ENCODE measurements at places on chromosomes 5 and 9. TPM values are rescaled to one million over a fixed set of nuclear protein-coding genes. Genes with fewer than 3 reads are reported as not detected.
A peak's percentile ranks its signal among the peaks of the same experiment; 100 is the strongest.

The SCAI gene
- 13.0 TPM for total RNA-seq

The FBXL7 gene
- 5.7 TPM for total RNA-seq

The KDM4C gene
- total RNA-seq, result 93.2 TPM

The GLDC gene
- not detected for total RNA-seq

The SCGB3A2 gene
- total RNA-seq, result not detected

The LCN15 gene
- total RNA-seq, result 11.9 TPM

The TMEM174 gene
- not detected for total RNA-seq

The TENT4A gene
- 29.7 TPM for total RNA-seq

The SH2D3C gene
- total RNA-seq, result 2.6 TPM

The PCDHA10 gene
- not detected for total RNA-seq

The EXD3 gene
- total RNA-seq, result 97.7 TPM

GRCh38 chr9:136087741-136088480 lies 7.2 kb downstream of the NACC2 start:
- no peaks in the 10 kb centered on the region for H3K27me3 ChIP-seq
- peak overlapping the region; percentile 93 for H3K27ac ChIP-seq
- H3K4me3 ChIP-seq, result no peak overlapping the region
- no peak for DNase-seq
- peaks cover 18% of the 10 kb centered on the region for H3K4me1 ChIP-seq
- no peaks in the 10 kb centered on the region for H3K36me3 ChIP-seq

DNA sequence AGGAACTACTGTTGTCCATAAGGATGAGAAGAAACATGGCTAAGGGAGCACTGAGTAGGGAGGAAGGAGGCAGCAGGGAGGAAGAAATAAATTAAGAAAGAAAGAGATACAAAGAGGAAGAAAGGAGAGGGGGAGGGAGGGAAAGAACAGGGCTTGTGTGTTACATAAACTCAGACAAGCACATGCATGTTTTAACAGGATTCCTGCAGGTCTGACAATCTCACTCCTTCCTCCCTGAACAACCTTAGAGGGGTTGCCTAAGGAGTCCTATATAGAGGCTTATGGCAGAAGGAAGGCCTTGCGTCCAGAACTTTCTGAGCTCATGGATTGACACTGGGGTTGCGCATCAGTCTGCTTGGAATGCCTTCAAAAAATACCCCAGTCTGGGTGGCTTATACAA lies 4.2 kb upstream of the KCNIP1 start:
- no peak overlapping the region for H3K27ac ChIP-seq
- no peaks in the 10 kb centered on the region for H3K36me3 ChIP-seq

- no peaks in the 10 kb centered on the region for H3K36me3 ChIP-seq
- no peak for DNase-seq
- no peaks in the 10 kb centered on the region for H3K27me3 ChIP-seq
- H3K4me3 ChIP-seq, result no peak overlapping the region
Observed at GRCh38 chr9:84504360-84504759, 163.8 kb upstream of the SLC28A3 start.

GRCh38 chr9:135701067-135701958 lies 672 bp upstream of the KCNT1 start:
- peaks cover 10% of the 10 kb centered on the region for H3K4me1 ChIP-seq
- DNase-seq, result no peak
- no peak overlapping the region for H3K4me3 ChIP-seq
- no peak overlapping the region for H3K27ac ChIP-seq

DNA sequence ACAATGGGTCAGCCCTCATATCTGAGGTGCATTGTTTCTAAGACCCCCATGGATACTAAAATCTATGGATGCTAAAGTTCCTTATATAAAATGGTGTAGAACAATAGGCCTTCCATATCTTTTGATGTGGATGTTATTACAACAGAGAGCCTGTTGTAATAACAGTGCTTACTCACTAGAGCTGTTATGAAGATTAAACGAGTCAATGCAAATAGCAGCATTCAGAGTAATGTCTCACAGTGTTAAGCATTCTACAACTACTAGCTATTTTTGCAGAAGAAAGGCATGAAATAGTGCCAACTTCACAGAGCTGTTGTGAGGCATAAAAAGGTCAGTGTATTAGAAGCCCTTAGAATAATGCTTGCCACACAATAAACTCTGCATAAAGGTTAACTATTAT lies 13.0 kb downstream of the CHSY3 start:
- no peak overlapping the region for H3K4me3 ChIP-seq
- H3K27me3 ChIP-seq, result no peaks in the 10 kb centered on the region
- H3K27ac ChIP-seq, result no peak overlapping the region
- H3K4me1 ChIP-seq, result no peaks in the 10 kb centered on the region

- H3K27ac ChIP-seq, result no peak overlapping the region
- DNase-seq, result no peak
- H3K27me3 ChIP-seq, result no peaks in the 10 kb centered on the region
- peaks cover 2% of the 10 kb centered on the region for H3K4me1 ChIP-seq
Observed at GRCh38 chr5:164352695-164353094, 847.3 kb downstream of the MAT2B start.

DNA sequence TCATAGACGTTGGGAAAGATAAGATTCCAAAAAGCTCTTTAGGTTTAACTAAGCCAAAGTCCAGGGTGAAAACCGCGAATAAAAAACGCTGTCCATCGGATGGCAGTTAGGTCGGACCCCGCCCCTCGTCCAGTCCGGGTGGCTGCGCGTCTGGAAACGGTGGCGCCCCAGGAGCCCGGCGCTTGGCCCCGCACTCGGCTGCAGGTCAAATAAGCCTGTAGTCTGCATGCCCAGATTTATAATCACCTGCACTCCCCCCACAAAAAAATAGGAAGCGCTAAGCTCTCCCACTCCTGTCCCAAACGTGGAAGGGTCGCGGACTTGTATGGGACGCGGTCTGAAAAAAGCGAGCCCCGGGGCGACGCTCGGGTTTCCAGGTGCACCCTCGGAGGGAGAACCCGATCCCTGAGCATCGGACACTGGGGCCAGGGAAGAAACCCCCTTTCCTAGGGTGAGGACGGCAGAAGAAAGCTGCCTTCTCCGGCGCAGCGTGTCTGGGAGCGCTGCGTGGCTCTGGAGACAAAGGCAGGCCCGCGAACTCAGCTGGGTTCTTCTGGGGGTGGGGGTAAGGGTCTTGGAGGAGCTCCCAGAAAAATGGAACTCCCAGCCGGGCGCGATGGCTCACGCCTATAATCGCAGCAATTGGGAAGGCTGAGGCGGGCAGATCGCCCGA lies 923 bp upstream of the ZBTB5 start:
- no peaks in the 10 kb centered on the region for H3K36me3 ChIP-seq
- H3K27me3 ChIP-seq, result no peaks in the 10 kb centered on the region
- H3K4me1 ChIP-seq, result peaks cover 29% of the 10 kb centered on the region
- peak; percentile 82 for DNase-seq
- peak overlapping the region; percentile 95 for H3K4me3 ChIP-seq

GRCh38 chr9:96448546-96449170 lies 1.3 kb upstream of the HABP4 start:
- no peak overlapping the region for H3K27ac ChIP-seq
- DNase-seq, result no peak
- H3K4me1 ChIP-seq, result peaks cover 11% of the 10 kb centered on the region
- no peak overlapping the region for H3K4me3 ChIP-seq
- H3K36me3 ChIP-seq, result no peaks in the 10 kb centered on the region

GRCh38 chr5:81782811-81783210 lies 31.9 kb upstream of the SSBP2 start:
- no peak for DNase-seq
- no peaks in the 10 kb centered on the region for H3K36me3 ChIP-seq
- no peak overlapping the region for H3K27ac ChIP-seq

GRCh38 chr9:37381094-37381741 lies 41.3 kb upstream of the GRHPR start:
- DNase-seq, result no peak
- no peaks in the 10 kb centered on the region for H3K36me3 ChIP-seq
- no peaks in the 10 kb centered on the region for H3K4me1 ChIP-seq
- no peaks in the 10 kb centered on the region for H3K27me3 ChIP-seq

GRCh38 chr9:2230362-2230761 lies 215.2 kb downstream of the SMARCA2 start:
- no peak overlapping the region for H3K27ac ChIP-seq
- DNase-seq, result no peak
- no peaks in the 10 kb centered on the region for H3K4me1 ChIP-seq
- no peaks in the 10 kb centered on the region for H3K36me3 ChIP-seq

- H3K36me3 ChIP-seq, result no peaks in the 10 kb centered on the region
- DNase-seq, result no peak
- H3K27ac ChIP-seq, result no peak overlapping the region
- no peaks in the 10 kb centered on the region for H3K27me3 ChIP-seq
Observed at GRCh38 chr5:178250263-178250662, 17.7 kb upstream of the PHYKPL start.

DNA sequence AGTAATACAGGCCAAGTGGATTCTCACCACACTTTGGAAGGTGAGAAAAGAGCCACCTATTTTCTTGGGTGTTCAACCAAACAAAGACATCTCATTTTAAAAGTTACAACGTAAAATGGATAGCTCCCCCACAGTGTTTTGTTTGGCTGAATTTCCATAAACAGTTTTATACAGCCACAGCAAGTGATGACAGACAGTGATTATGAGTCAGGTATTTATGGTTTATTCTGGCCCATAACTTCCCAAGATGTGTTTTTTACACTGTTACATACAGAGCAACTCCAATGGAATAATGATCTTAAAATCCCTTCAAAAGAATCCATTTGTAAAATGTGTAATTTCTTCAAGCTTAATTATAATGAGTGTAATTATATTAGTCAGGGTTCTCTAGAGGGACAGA lies 421.3 kb downstream of the TLE1 start:
- DNase-seq, result no peak
- no peaks in the 10 kb centered on the region for H3K4me1 ChIP-seq
- H3K4me3 ChIP-seq, result no peak overlapping the region
- H3K36me3 ChIP-seq, result no peaks in the 10 kb centered on the region

- DNase-seq, result no peak
- no peak overlapping the region for H3K4me3 ChIP-seq
- no peaks in the 10 kb centered on the region for H3K27me3 ChIP-seq
- H3K36me3 ChIP-seq, result no peaks in the 10 kb centered on the region
- no peak overlapping the region for H3K27ac ChIP-seq
Observed at GRCh38 chr5:158593925-158594324, 505.8 kb downstream of the EBF1 start.

DNA sequence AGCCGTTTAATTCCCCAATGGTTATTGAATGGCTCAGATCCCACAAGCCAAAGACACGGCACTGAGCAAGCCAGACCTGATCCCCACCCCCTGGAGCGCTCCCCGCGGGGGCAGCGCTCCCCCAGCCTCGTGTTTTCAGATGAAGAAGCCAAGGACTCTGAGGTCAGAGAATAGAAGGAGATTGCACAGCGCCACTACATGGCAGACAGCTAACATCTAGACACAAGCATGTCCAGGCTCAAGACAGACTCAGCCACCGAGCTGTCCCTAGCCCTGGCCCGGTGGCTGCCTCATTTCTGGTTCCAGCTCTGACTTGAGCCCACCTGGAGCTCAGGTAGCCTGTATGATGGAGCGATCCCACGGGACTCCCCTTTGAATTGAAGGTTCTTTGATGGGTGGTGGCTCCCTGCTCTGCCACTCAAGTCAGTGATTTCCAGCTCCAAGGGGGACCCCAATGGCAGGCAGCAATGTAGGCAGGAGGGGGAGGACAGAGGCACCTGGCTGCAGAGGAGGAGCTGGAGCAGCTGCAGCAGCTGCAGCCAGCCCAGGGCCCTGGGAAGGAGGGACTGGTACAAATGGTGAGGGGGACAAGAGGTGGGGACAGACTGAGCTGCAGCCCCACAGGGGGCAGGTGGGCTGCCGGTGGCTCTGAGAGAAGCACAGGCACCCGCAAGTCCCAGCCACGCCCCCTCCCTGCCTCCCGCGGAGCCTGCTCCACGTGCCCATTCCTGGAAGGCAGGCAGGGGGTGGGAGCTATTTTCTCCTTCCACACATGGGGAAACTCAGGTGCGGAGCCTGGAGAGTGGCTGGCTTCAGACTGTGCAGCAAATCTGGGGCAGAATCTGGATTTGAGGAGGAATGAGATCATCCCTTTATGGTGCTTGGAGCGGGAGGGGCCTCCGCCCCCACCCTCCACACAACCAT lies 40.2 kb downstream of the NTNG2 start:
- DNase-seq, result no peak
- H3K27me3 ChIP-seq, result peaks cover 36% of the 10 kb centered on the region
- no peaks in the 10 kb centered on the region for H3K36me3 ChIP-seq

DNA sequence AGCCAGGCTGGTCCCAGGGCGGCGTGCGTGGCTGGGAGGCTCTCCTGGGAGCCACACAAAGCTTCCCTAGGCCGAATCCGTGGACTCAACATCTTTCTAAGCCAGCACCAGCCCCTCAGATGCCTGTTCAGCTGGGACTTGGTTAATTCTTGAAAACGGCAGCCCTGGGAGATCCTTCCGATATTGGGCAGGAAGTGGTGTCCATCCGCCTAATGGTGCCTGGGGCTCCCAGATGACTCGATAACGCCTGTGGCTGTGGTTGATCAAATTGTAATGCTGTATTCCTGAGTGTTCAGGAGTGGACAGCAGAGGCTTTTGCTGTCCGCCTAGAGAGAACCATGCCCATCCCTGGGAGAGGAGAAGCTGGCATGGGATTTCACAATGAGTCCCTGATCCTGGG lies 14.1 kb downstream of the KCNT1 start:
- DNase-seq, result no peak
- no peaks in the 10 kb centered on the region for H3K36me3 ChIP-seq
- H3K27ac ChIP-seq, result no peak overlapping the region
- H3K4me3 ChIP-seq, result no peak overlapping the region

- no peaks in the 10 kb centered on the region for H3K4me1 ChIP-seq
- H3K27me3 ChIP-seq, result no peaks in the 10 kb centered on the region
- no peaks in the 10 kb centered on the region for H3K36me3 ChIP-seq
- no peak for DNase-seq
Observed at GRCh38 chr5:22471154-22471553, 382.0 kb downstream of the CDH12 start.

DNA sequence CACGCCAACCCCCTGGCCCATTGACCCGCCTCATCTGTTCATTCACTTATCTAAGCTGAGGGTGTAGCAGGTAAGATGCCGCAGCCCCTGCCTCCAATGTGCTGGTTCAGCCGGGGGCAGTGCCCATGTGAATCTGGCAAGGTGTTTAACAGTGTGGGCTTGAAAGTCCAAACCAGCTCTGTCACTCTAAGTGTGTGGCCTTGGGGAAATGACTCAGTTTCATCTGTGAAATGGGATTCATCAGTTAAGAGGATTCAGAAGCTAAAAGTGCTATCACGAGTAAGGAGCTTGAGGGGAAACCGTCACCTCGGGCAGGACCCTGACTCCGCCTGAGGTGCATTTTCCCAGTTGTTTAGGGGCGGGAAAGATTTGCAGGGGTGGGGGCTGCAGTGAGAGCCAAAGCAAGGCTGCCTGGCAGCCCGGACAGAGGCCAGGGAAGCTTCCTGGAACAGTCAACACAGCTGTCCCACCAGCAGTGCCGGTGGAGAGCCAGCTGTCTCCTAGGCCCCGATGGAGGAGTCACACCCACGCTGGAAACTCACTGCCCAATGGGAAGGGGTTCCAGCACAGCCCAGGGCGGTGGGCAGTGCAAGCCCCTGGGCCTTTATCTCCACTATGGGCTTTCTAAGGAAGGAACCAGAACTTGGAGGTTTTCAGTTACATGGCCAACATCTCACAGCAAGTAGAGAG lies 9.7 kb upstream of the URM1 start:
- H3K36me3 ChIP-seq, result no peaks in the 10 kb centered on the region
- H3K4me1 ChIP-seq, result peaks cover 6% of the 10 kb centered on the region
- H3K27me3 ChIP-seq, result no peaks in the 10 kb centered on the region

GRCh38 chr9:108473209-108474112 lies 382.3 kb downstream of the ACTL7B start:
- no peak overlapping the region for H3K27ac ChIP-seq
- DNase-seq, result peak; percentile 53
- peaks cover 30% of the 10 kb centered on the region for H3K4me1 ChIP-seq
- H3K4me3 ChIP-seq, result no peak overlapping the region
